ENCODE measurements at places on chromosomes 1 and 21.

GRCh38 chr1:29975036-29975694 lies 738.8 kb downstream of the PTPRU start:
- no peak for DNase-seq

DNA sequence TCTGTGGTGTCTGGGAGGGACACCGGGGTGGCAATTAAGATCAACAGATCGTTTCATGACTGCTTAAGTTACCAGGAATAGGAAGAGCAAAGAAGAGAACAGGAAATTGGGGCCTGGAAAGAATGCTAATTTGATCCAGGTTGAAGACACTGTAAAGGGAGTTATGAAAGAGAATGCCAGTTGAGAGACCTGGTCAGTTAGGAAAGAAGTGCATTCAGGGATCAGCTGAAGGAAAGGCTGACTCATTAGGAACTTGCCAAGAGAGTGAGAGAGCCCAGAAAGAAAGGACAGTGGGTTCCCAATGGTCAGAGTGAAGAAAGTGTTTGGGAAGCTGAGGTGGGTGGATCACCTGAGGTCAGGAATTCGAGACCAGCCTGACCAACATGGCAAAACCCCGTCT lies 119.6 kb downstream of the UBE2U start:
- DNase-seq: no peak

- DNase-seq: no peak
These were observed 4.9 kb upstream of the COL6A2 start for GRCh38 chr21:46092811-46093667.

DNA sequence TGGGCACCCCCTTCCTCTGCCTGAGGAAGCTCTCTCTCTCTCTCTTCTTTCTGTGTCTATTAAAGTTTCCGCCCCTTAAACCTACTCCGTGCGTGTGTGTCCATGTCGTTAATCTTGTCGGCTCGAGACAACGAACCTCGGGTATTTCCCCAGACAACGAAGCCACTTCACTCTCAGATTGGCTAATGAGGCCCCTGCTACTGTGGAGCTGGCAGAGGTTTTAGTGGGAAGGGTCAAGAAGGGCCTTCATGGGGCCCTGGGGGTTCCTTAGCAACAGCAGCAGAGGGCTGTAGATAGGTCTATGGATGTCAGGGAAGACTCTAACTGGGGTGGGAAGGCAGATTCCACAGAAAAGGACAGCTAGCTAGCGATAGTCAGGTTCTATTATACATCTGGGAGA lies 239.8 kb upstream of the RAB4A start:
- DNase-seq: no peak

DNA sequence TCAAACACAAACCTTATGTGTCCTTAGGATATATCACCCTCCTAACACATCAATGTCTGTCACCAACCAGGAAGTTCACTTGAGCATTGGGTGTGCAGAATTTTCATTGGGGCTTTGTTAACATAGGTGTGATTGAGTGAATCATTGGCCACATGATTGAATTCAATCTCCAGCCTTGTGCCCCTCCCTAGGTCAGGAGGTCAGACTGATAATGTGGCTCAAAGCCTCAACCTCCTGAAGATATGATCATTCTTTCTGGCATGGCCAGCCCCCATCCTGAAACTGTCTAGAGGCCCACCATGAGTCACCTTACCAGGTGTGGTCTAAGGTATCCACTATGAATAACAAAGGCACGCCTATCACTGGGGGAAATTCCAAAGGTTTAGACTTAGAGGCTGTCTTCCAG lies 90.1 kb downstream of the PKN2 start:
- no peak for DNase-seq

DNA sequence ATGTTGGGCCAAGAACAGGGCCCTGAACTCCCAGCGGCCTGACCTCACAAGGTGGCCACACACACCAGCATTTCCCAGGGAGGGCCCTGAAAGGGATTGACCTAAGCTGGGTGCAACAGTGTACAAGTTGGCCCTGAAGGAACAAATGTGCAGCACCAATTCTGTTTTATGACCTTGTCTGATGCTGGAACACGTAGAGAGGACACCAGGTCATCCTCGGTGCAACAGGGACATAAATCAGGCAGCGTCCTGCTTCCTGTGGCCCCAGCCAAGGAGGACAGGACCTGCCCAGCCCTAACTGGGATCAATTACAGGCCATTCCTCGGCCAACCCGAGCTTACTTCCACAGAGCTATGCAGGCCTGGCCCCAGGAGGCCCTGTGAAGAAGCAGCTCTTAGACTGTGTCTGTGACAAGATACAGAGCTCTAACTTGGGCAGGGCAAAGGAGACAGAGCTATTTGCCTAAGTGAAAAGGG lies 12.8 kb upstream of the PHC2 start:
- DNase-seq: no peak

- no peak for DNase-seq
These were observed 169.2 kb downstream of the LMX1A start for GRCh38 chr1:165187031-165188009.

GRCh38 chr21:14918527-14918926 lies 146.3 kb downstream of the NRIP1 start:
- peak; percentile 40 for DNase-seq

GRCh38 chr1:175857756-175858155 lies 114.4 kb upstream of the TNR start:
- DNase-seq: no peak
